ENCODE measurements at places on chromosomes 5 and 9.

GRCh38 chr5:53571403-53571802 is 11.0 kb downstream of the NDUFS4 start:
- no peak for DNase-seq

DNA sequence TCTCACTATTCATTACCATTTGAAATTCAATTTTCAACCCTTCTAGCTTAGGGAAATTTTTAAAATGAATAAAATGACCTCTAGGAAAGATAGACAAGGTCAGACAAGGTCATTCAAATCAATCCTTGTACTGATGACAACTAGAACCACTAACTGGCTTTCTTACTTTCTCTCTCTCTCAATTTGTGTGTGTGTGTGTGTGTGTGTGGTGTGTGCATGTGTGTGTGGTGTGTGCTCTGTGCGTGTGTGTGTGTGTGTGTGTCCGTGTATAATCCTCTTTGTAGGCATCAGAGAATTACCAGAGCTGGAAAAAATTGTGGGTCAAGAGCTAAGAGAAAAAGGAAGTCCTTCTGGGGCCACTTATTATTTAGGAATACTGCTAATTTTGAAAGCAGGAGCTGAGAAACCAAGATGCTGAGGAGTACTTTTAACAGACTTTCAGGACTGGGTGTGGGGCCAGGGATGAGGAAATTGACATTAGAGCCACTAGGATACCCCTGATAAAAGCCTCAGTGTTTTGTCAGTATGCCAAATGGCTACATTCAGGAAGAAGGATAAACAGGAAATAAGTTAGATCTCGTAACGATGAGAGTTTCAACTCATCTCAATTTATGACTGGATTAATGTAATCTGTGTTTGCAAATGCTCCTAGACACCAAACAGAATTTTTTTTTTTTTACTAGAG is 723.3 kb downstream of the CETN3 start:
- no peak for DNase-seq

DNA sequence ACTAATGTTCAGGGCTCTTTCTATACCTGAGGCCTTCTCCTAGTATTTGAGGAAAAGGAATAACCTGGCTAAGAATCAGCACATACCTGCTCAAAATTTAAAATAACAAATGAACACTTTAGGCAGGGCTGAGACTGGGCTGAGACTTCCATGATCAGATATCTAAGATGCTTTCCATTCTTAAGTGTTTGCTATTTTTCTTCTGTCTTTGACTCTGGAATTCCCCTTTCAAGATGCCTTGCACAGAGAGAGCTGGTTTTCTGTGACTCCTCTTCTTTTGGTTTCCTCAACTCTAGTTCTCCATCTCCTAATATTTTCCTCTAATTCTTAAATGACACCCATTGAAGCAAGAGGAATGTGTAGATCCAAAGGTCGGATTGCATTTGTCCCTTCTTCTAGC is 61.1 kb downstream of the DPYSL3 start:
- DNase-seq, result no peak

- DNase-seq, result no peak
Measured at GRCh38 chr5:172582940-172583339, 58.1 kb upstream of the NEURL1B start.

- DNase-seq, result no peak
Measured at GRCh38 chr5:135654761-135655467, 76.1 kb upstream of the CXCL14 start.

- no peak for DNase-seq
Measured at GRCh38 chr5:56516035-56516434, 282.9 kb upstream of the ANKRD55 start.

DNA sequence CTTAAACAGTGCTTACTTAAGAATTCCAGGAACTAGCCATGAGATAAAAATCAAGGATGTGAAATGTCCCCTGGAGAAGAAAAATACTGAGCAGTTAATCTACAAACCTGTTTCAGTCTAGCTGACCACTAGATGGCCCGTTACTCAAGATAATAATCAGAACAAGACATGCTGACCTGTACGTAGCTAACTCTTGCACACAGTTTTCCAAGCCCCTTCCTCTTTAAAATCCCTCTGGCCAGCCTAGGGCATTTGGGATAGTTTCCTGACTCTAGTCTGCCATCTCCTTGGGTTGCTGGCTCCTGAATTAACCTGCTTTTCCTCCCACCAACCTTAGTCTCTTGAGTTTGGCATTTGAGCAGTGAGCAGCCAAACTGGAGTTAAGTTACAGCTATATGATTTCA is 59.2 kb upstream of the TRAF1 start:
- DNase-seq, result no peak

- no peak for DNase-seq
Measured at GRCh38 chr9:86034863-86035734, 64.3 kb downstream of the GOLM1 start.

DNA sequence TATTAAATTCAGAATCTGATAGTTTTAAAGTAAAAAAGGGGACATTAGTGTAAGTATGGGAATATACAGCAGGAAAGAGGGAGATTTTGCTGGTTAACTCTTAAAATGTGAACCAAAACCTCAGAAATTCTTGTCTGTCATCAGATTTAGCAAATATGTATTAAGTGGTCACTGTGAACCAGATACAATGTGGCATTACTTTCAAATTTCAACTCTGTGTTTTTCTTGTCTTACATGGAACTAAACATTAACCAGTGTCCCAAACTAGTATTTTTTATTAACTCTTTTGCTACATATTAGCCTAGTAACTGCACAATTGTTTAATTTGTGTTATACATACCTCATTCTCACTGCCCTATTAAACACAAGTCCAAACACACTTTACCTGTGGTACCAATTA is 259.9 kb upstream of the RASA1 start:
- DNase-seq, result no peak

- DNase-seq, result no peak
Measured at GRCh38 chr9:23741351-23741750, 84.7 kb downstream of the ELAVL2 start.

- DNase-seq, result no peak
Measured at GRCh38 chr5:95403996-95404395, 12.8 kb downstream of the FAM81B start.

GRCh38 chr5:107021575-107021974 is 649.2 kb downstream of the EFNA5 start:
- DNase-seq, result no peak

- no peak for DNase-seq
Measured at GRCh38 chr5:178360926-178361235, 128.3 kb upstream of the PHYKPL start.

- DNase-seq, result no peak
Measured at GRCh38 chr5:54367844-54368243, 57.5 kb upstream of the ARL15 start.

DNA sequence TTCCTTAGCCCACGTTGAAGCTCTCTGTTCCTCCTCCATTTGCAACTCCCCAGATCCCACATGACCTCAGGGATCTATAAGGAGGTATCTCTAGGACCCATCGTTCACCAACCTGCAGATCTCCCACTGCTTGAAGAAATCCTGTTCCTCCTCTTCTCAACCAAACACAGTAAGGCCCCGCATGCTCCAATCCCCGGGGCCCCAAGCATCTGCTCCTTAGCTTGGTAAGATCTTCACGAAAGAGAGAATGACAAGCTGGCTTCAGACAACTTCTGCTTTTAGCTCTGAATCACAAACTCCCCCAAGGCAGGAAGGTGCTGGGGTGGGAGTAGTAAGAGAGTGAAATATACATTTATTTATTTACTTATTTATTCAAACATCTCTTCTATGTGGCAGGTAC is 33.0 kb upstream of the ARHGAP26 start:
- no peak for DNase-seq

DNA sequence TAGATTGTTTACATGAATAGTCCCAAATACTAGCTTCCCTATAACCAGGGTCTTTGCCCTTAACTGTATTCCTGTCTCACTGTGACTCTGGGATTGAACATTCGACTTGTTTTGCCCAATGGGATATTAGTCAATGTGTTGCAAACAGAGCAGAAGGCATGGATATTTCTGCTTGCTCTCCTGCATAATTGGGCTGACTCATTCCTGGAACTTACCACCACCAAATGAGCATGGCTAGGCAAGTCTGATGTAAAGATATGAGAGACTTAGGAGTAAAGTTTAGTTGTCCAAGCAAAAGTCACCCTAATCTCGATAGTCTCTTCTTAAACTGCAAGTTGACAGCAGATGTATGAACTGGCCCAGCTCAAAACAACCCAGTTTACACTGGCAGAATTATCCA is 273.5 kb upstream of the CCNG1 start:
- no peak for DNase-seq

- DNase-seq, result no peak
Measured at GRCh38 chr5:131589510-131590348, 45.3 kb downstream of the RAPGEF6 start.

GRCh38 chr5:153674356-153674755 is 183.9 kb downstream of the GRIA1 start:
- no peak for DNase-seq

DNA sequence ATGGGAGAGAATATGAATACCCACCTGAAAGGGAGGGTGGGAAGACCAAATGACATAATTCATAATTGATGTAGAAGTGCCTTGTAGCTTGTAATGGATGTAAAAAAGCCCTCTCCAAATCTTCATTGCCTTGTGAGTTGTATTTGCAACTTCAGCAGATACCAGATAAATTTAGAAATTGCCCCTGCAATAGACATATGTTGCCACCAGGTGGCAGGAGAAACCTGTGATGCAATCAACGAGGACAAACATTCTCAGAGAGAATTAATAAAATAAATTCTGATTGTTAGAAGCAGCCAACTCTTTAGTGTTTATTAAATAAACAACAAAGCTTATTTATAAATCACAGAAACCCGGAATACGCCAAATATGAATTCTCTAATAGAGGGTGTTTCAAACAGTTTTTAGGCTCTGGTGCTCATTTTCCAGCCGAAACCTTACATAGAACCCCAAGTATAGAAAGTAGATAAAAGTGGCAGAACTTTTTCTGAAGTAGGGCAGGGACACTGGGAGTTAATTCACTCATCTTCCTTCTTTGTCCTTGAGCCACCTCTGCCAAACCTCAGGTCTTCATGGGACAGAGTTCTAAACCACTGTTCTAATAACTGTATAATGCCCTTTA is 147.8 kb downstream of the TMEM38B start:
- no peak for DNase-seq

GRCh38 chr9:122318284-122318683 is 52.5 kb upstream of the PTGS1 start:
- DNase-seq, result no peak

- DNase-seq, result no peak
Measured at GRCh38 chr9:104073770-104074133, 20.4 kb upstream of the SMC2 start.

DNA sequence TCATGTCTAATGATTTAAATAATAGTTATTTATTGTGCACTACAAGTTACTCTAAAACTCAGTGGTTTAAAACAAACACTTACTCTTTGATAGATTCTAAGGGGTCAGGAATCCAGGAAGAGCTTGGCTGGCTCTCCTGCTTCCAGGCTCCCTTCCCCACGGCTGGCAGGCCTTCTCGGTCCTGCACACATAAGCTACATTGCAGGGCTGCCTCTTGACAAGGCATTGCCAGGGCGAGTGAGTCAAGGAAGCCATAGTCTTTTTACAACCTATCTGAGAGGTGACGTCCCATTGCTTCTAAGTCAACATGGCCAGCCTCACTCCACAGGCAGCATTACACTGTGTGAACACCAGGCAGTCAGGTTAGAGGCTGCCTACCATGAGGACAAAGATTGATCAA is 119.8 kb downstream of the AUH start:
- DNase-seq, result no peak

- no peak for DNase-seq
Measured at GRCh38 chr5:10674582-10674981, 86.5 kb downstream of the DAP start.

DNA sequence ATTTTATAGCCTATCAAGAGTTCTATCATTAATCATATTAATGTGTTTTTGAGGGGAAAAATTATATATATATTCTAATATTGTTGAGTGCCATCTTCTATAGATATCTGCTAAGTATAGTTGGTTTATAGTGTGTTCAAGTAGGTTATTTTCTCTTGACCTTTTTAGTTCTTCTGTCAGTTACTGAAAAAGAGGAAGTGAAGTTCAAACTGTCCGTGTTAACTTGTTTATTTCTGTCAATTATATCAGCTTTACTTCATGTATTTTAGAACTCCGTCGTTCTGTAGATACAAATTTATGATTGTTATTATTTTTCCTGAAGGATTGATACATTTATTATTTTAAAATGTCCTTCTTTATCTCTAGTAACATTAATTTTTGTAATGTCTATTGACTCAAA is 1209.1 kb downstream of the CDH12 start:
- DNase-seq, result no peak

DNA sequence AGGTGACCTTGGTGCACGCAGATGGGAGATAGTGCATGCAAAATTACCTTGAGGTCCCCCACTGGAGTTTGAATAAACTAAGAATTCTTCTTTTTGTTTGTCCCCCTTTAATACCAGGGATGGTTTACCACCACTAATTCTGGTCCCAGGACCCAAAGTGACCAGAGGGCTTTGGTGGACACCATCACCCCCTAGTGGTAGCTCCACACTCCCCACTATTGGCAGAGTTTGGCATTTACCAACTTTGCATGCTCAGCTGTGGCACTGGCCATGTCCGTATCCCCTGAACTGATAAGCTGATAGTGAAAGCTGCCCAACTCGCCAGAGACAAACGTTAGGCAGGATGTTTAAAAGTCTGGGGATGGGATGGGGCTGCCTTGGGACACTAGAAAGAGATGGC is 3.3 kb downstream of the ASTN2 start:
- no peak for DNase-seq

GRCh38 chr5:124393584-124394379 is 352.7 kb downstream of the ZNF608 start:
- DNase-seq, result no peak

DNA sequence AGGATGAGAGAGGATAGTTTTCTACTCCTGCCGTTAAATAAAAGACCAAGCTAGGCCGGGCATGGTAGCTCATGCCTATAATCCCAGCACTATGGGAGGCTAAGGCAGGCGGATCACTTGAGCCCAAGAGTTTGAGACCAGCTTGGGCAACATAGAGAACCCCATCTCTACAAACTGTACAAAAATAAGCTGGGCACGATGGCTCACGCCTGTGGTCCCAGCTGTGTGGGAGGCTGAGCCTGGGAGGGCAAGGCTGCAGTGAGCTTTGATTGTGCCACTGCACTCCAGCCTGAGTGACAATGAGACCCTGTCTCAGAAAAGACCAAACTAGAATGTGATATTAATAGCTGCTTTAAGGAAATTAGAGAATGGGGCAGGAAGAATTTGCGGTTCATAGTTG is 158.4 kb downstream of the NIPBL start:
- DNase-seq, result no peak

All from liver (tissue), 10 donors.